ENCODE measurements at places on chromosomes 16 and 17.

GRCh38 chr17:55661256-55661758 is 61.4 kb downstream of the TMEM100 start:
- no peak for DNase-seq

- no peak for DNase-seq
Observed at GRCh38 chr16:12758670-12759558, 44.8 kb downstream of the CPPED1 start.

GRCh38 chr17:40827746-40828453 is 5.5 kb upstream of the KRT10 start:
- no peak for DNase-seq

GRCh38 chr17:39695089-39695474 is 4.8 kb upstream of the ERBB2 start:
- no peak for DNase-seq

- no peak for DNase-seq
Observed at GRCh38 chr16:88798073-88798472, 5.5 kb upstream of the CDT1 start.

DNA sequence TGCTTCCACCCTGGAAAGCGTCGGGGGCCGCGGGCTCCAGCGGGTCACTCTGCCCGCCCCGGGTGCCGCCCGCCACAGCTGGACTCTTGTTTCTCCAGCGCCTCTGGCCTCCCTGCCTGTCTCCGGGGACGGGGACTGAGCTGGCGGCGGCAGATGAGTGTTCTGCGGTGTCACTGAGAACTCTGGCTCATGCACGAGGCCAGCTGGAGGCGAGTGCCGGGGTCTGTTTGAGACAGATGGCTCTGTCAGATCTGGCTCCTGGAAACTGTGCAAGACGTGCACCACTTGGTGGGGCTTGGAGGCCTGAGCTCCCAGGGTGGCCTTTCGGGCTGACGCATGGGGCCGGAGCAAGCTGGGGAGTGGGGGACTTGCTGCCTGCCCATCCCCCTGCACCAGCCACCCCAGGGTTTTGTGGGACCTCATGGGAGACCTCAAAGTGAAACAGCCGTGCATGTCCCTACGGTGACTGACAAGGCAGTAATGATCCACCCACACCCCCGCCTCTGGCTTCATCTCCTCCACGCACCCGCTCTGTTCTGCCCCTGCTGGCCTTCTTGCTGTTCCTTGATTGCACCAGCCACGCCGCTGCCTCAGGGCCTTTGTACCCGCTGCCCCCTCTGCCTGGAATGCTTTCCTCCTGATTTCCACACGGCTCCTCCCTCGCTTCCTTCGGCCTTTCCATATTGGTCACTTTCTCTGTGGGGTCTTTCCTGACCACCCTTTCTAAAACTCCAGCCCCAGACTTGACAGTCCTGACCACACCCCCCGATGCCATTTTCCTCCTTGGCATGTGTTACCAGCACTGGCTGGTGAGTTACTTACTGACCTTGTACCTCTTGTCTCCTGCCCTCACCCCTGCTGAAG is 174.9 kb upstream of the CIBAR2 start:
- peak; percentile 47 for DNase-seq

GRCh38 chr17:14553847-14554246 is 253.0 kb downstream of the HS3ST3B1 start:
- no peak for DNase-seq

GRCh38 chr16:79497606-79498350 is 102.8 kb downstream of the MAF start:
- no peak for DNase-seq

- no peak for DNase-seq
Observed at GRCh38 chr16:55488306-55488705, 9.3 kb downstream of the MMP2 start.

DNA sequence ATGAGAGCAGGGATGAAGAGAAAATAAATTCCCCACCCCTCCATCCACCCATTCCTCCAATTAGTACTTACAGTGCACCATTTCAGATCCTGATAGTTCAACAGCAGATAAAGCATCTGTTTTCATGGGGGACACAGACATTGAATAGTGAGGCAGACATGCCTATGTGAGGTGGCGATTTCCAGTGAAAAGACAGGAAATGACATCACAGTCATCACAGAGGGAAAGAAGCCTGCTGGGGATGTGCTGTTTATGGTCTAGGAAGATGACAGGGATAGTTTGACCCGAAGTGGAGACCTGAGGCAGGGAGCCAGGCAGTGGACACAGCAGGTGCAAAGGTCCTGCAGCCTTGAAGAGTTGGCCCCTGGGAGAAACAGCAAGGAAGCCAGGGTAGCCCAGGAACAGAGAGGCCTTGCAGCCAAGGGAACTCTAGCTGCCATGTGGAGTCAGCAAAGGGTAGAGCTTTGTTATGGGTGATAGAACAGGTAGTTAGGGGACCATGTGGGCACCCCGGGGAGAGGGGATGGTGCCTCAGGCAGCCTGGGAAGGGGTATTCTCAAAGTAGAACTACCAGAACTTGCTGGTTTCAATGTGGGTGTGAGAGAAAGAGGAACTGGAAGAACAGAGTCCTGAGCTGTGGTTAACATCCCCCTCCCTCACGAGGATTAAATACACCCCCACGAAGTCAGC is 256.6 kb downstream of the CPPED1 start:
- peak; percentile 19 for DNase-seq
